ENCODE measurements at places on chromosomes 4 and X.
A peak's percentile ranks its signal among the peaks of the same experiment; 100 is the strongest.

DNA sequence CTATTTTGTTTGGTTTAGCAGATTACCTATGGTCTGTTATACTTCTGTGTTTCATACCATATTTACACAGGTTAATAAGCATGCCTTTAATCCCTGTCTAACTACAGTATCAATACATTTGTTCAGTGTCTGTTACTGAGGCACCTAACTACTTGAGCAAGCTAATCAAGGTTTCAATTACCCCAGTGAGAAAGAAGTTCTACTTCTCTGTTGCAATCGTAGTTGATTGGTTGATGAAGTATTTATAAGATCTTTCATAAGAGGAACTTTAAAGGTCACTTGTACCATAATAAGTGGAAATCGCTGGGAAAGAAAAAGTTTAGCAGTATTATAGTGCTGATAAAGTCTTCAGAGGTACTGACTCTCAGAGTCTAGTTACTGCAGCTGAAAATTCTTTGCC, 490.6 kb downstream of the RPA4 start:
- no peak for DNase-seq

DNA sequence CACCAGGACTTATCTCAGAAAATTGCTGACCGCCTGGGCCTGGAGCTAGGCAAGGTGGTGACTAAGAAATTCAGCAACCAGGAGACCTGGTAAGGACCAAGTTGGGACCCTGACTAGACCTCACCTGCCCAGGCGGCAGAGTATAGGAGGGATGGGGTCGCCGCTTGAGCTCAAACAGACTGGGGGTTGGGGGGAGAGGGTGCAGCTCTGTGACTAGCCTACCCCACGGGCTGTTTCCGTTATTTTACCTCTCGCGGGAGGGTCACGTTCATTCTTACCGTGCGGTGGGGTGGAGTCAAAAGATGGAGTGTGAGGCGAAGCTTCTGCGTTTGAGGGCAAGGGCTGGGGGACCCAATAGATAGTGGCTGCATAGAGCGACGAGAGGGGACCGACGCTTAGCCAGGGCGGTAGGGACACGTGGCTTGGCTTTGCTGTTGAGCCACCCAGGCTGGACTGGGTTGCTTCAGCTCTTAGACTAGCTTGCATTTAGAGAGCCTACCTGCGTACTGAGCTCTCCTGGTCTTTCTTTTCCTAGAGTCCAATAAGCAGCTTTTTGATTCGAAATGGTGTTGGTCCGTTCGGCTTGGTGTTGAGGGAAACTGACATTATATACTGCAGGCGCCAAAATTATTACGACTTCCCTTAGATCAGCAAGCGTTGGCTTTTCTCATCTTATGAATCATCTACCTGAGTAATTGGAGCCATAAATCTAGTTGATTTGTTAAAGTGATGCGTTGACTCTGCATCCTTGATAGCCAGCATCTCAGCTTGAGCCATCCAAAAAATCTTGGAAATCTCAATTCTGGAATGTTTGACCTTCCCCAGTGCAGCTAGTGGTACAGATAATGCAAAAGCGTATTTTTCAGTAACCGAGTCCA, 591 bp downstream of the PRPS1 start:
- DNase-seq: peak; percentile 4

GRCh38 chr4:170271723-170272122, 182.0 kb upstream of the AADAT start:
- no peak for DNase-seq

GRCh38 chr4:109614466-109614865, 54.4 kb downstream of the MCUB start:
- no peak for DNase-seq

GRCh38 chr4:1873776-1874175, 2.6 kb downstream of the NSD2 start:
- no peak for DNase-seq

DNA sequence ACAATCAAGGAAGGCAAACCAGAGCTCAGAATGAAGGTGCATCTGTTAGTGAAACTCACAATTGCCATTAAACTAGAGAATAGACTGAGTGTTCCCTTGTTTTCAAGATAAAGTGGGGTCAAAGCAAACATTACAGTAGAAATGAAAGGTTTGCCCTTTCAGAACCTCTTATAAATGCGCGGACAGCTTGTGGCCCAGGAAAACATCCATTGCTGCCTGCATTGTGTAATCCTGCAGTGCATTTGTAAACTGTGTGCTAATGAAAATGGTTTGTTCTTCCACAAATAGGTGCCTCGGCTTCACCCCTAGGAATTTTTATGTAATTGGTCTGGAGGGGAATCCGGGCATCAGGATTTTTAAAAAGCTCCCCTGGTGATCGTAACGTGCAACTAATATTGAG, 62.8 kb downstream of the SNX25 start:
- no peak for DNase-seq

DNA sequence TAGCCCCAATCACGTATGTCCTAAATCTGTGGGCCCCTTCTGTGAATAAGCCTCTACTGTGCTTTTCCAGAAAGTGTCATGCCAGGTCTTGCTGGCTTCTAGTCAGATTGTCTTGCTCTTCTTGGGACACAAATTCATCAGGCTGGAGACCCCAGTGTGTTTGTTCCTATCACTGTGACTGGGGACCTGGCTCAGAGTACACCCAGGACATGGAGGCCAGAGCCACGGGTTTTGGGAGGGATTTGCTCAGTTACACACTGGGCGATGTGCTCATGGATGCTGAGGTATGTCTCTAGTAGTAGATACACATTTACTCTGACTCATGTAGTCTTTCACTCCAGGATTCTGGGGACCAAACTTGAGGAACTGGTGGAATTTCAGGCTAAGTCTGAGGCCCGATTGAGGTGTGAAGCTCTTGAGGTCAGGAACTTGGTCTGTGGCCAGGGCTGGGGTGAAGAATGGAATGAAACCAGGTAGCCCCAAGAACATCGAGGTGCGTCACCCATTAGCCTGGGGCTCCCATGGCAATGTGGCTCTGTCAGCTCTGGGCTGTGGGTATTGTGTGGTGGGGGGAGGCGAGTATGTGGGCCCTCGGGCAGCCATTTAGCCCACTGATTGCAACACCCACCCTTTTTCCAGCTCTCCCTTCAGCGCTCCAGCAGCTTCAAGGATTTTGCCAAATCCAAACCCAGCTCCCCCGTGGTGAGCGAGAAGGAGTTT, 7.7 kb downstream of the SASH3 start:
- DNase-seq: no peak

DNA sequence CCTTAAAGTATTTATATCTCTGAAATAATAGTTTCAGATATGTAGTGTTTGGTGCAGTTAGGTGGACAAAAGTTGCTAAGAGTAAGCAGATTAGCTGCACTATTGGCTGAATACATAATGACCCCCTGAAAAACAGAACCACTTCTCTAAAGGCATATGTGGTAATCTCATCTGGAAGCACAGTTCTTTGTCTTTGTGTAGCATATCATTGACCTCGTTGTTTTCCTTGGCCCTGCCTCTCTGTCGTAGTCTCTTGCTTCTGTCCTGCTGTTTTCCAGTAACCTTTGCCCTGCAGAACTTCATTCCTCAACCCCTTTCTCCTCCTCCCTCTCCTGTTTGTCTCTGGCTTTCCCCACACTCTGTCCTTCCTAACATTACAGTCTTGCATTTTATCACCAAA, 41.4 kb downstream of the JADE3 start:
- no peak for DNase-seq

- DNase-seq: no peak
Measured at GRCh38 chrX:48694776-48695533, 1.6 kb upstream of the SUV39H1 start.

- DNase-seq: no peak
Measured at GRCh38 chrX:129750971-129751370, 12.2 kb downstream of the XPNPEP2 start.

DNA sequence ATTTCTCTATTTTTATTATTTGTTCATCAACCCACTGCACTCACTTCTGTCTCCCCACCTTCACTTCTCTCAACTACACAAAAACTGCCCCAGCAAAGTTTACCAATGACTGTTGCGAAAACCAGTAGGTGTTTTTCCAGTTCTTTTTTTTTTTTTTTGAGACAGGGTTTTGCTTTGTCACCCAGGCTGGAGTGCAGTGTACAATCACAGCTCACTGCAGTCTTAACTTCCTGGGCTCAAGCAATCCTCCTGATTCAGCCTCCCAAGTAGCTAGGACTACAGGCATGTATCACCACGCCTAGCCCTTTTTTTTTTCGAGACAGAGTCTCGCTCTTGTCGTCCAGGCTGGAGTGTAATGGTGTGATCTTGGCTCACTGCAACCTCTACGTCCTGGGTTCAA, 24.1 kb upstream of the HPRT1 start:
- DNase-seq: no peak

DNA sequence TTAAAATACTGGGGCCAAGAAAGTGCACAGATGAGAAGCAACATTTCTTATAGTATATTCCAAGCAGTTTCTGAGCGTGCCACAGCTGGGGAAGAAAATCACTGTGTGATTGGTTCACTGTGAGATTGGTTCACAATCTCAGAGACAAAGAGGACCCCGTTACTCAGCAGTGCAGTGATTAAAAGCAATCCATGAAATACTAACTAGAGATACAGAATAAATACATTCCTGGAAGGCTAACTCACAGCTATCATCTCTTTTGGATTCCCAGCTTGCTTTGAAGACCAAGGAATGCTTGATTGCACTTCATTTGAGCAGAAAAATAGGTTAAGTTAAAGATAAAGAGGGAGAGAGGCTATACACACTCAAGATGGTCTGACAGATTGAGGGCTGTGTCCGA, 132.1 kb upstream of the RAPGEF2 start:
- DNase-seq: no peak

DNA sequence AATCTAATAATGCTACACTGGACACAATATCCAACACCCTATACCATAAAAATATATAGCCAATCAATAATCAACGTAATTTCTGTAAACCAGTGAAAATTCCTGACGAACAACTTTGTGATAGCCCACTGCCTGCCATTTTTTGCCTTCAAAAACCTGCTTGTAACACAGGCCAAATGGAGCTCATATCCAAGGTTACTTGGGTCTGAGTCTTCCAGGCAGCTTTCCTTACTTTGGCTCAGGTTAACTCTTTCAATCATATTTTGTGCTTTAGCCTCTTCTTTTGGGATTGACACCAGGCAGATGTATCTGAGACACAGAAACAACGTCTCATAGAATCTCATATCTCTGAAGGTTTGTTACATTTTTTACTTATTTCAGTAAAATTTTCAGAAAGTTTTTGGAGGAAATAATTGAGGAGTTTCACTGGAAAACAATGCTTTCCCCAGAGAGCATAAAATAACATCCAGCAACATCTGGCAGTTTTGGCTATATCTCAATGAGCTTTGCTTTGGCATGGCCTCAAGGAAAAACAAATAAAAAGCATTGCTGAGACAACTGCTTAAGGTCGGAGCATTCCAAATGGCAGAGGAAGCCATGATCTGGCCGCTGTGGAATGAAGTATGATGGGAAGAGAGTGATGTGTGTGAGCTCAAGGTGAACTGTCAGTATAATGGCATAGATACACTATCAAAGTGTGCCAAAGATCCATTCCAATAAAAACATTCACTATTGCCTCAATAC, 162.9 kb upstream of the SPIN4 start:
- no peak for DNase-seq

GRCh38 chr4:106450249-106450648, 81.7 kb upstream of the GIMD1 start:
- no peak for DNase-seq

GRCh38 chr4:7811536-7812191, 128.0 kb downstream of the AFAP1 start:
- DNase-seq: no peak

GRCh38 chr4:108110450-108110849, 58.3 kb downstream of the LEF1 start:
- no peak for DNase-seq

GRCh38 chr4:22488106-22488505, 27.8 kb downstream of the ADGRA3 start:
- no peak for DNase-seq

DNA sequence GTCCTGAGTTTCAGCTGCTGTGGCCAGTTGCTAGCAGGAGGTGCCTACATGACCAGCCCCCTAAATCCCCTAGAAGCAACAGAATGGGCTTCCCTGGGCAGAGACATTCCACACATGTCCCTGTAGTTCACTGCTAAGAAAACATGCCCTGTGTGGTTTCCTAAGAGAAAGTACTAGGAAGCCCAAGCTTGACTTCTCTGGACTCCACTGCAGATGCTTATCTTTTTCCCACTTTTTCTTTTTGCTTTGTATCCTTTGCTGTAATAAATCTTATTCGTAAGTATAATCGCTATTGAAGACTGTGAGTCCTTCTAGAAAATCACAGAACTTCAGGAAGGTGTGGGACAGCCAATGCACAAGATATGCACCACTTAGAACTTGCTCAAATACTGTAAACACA, 15.6 kb downstream of the RPGR start:
- no peak for DNase-seq

DNA sequence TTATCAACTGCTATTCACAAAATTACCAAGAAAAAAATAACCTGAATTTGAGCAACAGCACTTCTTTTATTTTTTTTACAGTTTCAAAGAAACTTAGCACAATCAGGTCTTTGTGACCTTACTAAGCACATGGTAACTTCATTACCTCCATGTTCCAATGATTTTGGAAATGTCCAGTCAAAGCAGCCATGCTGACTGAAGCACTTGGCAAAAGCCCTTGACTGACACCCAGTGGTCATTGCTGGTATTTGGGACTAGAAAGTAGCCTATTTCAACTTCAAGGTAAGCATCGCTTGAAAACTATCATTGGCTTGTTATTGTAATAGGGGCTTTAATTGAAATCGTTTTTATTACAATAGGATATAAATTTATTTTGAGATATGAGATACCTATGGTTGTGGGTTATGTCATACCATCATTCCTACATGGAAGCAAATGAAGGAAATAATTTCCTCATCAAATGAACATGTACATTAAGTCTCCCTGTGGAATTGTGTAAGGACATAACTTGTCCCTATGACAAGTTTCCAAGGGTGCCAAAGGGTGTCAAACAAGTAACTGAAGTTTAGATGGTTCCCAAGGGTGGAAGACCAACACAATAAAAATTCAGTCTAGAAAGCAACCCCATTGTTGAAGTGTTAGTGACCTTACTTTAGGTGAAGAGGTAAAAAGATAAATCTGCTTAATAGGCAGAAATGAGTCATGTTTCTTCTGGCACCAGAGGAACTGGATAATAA, 15.2 kb upstream of the ANXA10 start:
- DNase-seq: peak; percentile 4

DNA sequence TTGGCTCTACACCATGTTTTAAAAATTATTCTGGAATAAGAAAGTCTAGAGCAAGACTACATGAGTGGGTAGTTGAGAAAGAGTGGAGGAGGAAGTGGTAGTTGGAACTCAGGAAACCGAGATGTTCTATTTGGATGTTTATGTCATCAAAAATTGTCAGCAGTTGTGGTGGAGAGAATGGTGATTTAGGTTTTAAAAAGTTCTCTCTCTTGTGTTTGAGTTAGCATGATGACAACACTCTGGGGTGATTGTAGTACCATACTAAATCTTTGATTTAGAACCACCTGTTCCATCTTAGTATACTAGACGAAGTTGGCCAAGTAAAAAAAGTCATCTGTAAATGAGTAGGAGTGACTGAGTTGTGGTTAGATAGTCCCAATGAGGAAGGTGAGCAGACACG, 40.7 kb downstream of the KLHL2 start:
- no peak for DNase-seq

DNA sequence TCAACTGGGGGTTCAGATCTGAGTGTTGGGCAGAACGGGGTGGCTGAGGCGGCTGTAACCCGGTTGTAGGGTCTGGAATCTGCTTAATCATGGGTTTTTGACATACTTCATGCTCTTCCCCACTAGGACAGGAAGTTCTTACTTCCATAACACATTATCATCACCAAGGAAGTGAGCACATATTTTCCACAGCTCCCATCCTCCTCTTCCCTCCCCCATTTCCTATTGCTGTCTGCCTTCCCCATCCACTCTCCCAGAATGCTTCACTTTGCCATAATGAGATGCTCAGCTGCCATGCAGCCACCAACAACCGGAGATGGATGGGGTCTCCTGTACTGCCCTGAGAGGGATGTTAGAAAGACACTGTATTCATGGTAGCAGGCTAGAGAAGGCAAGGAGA, 6.4 kb upstream of the DCUN1D4 start:
- no peak for DNase-seq
